Adrenal gland (tissue), 19 donors: ENCODE measurements at places on chromosomes 13 and 19. TPM values are rescaled to one million over a fixed set of nuclear protein-coding genes. Genes with fewer than 3 reads are reported as not detected.

CGB1 gene
- not detected for total RNA-seq

ZNF559 gene
- total RNA-seq = 12.0 TPM

C19orf67 gene
- total RNA-seq = not detected

TEAD2 gene
- 17.3 TPM for total RNA-seq

GRCh38 chr13:97267418-97268059, 45.4 kb downstream of the MBNL2 start:
- no peak for DNase-seq
- H3K4me1 ChIP-seq = peaks cover 27% of the 10 kb centered on the region
- H3K27ac ChIP-seq = peak overlapping the region; percentile 64

DNA sequence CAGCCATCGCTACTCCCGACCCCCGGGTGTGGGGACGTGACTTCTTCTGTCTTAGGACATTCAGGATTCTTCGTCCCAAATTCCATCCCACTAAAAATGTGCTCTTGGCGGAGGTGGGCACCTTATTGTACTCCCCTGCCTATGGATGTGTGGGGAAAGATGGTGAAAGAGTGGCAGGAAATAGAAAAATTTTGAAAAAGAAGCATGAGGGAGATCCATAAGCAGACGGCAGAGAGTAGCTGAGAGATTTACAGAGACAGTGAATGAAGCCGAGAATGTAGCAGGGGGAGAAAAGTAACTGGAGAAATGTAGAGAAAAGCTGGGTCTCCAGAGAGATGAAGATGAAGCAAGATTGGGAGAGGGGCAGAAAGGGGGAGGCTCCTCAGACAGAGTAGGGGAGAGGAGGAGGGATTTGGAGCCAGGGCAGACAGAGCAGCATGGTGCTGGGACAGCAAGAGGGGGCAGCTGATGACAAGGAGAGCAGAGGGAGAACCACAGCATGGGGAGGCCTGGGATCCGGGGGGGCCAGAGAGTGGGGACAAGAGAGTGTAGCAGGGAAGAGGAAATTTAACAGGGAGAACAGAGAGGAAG, 843 bp downstream of the ZNF610 start:
- DNase-seq = no peak
- peak overlapping the region; percentile 86 for H3K4me3 ChIP-seq
- no peaks in the 10 kb centered on the region for H3K36me3 ChIP-seq
- H3K27ac ChIP-seq = peak overlapping the region; percentile 80

GRCh38 chr19:34481861-34482379, 362 bp downstream of the WTIP start:
- no peaks in the 10 kb centered on the region for H3K27me3 ChIP-seq
- H3K36me3 ChIP-seq = no peaks in the 10 kb centered on the region
- DNase-seq = peak; percentile 11
- no peak overlapping the region for H3K27ac ChIP-seq
- H3K4me3 ChIP-seq = no peak overlapping the region

DNA sequence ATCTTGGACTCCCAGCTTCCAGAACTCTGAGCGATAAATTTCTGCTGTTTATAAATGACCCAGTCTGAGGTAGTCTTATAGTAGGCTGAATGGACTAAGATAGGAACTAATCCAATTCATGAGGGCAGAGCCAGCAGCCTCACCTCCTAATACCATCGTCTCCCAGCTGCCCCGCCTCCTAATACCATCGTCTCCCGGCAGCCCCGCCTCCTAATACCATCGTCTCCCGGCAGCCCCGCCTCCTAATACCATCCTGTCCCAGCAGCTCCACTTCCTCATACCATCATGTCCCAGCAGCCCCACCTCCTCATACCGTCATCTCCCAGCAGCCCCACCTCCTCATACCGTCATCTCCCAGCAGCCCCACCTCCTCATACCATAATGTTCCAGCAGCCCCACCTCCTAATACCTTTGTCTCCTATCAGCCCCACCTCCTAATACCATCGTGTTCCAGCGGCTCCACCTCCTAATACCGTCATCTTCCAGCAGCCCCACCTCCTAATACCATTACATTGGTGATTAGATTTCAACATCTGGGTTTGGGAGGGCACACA, 2.4 kb upstream of the ARGLU1 start:
- no peaks in the 10 kb centered on the region for H3K36me3 ChIP-seq
- H3K27ac ChIP-seq = peak overlapping the region; percentile 60
